Type B pancreatic cell (in vitro differentiated cells): ENCODE measurements at places on chromosomes 4 and X.
A peak's percentile ranks its signal among the peaks of the same experiment; 100 is the strongest.

- peaks cover 16% of the 10 kb centered on the region for H3K4me1 ChIP-seq
- H3K27me3 ChIP-seq = peaks cover 70% of the 10 kb centered on the region
- peak overlapping the region; percentile 58 for H3K27ac ChIP-seq
- H3K36me3 ChIP-seq = no peaks in the 10 kb centered on the region
- H3K4me3 ChIP-seq = peak overlapping the region; percentile 90
These were observed 603 bp downstream of the NDNF start for GRCh38 chr4:121071640-121072223.

DNA sequence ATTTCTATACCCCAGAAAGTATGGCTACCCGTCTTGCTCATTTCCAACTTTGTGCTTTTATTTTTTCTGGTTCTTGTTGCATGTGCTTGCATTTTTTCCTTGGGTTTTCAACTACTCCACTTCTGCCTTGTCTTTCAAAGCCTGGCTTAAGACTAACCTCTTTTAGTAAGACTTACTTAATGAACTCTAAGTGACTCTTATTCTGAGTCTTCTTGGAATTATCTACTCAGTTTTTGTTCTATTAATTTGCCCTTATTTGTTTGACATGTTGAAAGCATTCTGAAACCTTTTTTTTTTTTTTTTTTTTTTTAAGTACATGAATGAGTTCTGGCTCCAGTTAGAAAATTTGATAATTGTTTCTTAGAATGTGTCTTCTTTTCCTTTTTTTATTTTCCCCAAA lies 74.8 kb downstream of the SLIT2 start:
- H3K4me1 ChIP-seq = peaks cover 11% of the 10 kb centered on the region
- no peak overlapping the region for H3K27ac ChIP-seq
- H3K27me3 ChIP-seq = no peaks in the 10 kb centered on the region
- no peak for DNase-seq

DNA sequence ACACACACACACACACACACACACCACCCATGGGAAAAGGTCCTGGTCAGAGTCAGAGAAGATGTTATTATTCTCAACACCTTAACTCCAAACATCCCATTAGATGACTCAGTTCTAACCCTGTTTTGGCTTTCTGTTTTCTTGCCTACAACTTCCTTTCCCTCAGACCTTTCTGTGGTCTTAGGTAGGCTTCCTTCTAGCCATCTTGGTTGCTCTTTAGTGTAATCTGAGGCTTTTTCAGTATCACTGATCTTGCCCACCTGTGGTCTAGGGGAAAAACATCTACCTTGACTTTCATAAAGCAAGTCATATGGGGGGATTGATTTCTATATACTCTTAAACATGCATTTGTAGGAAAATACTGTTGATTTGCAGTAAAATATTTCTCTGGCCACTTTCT lies 56.9 kb downstream of the ATG4A start:
- H3K27ac ChIP-seq = no peak overlapping the region
- no peak for DNase-seq
- no peaks in the 10 kb centered on the region for H3K27me3 ChIP-seq
- H3K4me1 ChIP-seq = no peaks in the 10 kb centered on the region
- peaks cover 13% of the 10 kb centered on the region for H3K36me3 ChIP-seq

- H3K36me3 ChIP-seq = no peaks in the 10 kb centered on the region
- DNase-seq = no peak
- no peak overlapping the region for H3K4me3 ChIP-seq
- peaks cover 17% of the 10 kb centered on the region for H3K27me3 ChIP-seq
- no peak overlapping the region for H3K27ac ChIP-seq
- H3K4me1 ChIP-seq = peaks cover 3% of the 10 kb centered on the region
These were observed 17.0 kb upstream of the TRPC3 start for GRCh38 chr4:121968859-121969258.

- H3K27me3 ChIP-seq = no peaks in the 10 kb centered on the region
- no peaks in the 10 kb centered on the region for H3K36me3 ChIP-seq
- H3K4me1 ChIP-seq = no peaks in the 10 kb centered on the region
- DNase-seq = no peak
- no peak overlapping the region for H3K27ac ChIP-seq
These were observed 63.8 kb downstream of the SLITRK2 start for GRCh38 chrX:145881175-145881995.

DNA sequence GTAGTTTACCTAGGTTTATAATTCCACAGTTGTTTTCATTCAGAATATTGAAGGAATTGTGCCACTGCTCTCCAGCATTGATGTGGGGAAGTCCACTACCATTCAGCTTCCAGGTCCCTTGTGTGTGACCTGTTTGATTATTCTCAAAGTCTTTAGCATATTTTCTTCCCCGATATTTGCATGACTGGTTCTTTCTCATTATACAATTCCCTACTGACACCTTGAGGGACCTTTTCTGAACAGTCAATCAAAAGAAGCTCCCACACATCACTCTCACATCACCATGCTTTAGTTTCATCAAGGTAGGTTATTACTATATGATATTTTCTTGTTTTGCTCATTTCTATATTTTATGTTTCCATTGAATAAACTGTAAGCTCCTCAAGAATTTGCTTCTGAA lies 44.1 kb downstream of the SLC39A8 start:
- DNase-seq = no peak
- no peaks in the 10 kb centered on the region for H3K36me3 ChIP-seq
- no peaks in the 10 kb centered on the region for H3K27me3 ChIP-seq
- H3K4me1 ChIP-seq = peaks cover 4% of the 10 kb centered on the region
- no peak overlapping the region for H3K27ac ChIP-seq
- H3K4me3 ChIP-seq = no peak overlapping the region

GRCh38 chr4:147842573-147842972 lies 110.7 kb downstream of the ARHGAP10 start:
- peaks cover 22% of the 10 kb centered on the region for H3K4me1 ChIP-seq
- no peak overlapping the region for H3K27ac ChIP-seq
- no peak for DNase-seq
- H3K4me3 ChIP-seq = no peak overlapping the region
- H3K27me3 ChIP-seq = no peaks in the 10 kb centered on the region

GRCh38 chr4:140757232-140757630 lies 1.0 kb upstream of the TBC1D9 start:
- no peak for DNase-seq
- peaks cover 28% of the 10 kb centered on the region for H3K4me1 ChIP-seq
- H3K36me3 ChIP-seq = peaks cover 15% of the 10 kb centered on the region
- peak overlapping the region; percentile 89 for H3K4me3 ChIP-seq

DNA sequence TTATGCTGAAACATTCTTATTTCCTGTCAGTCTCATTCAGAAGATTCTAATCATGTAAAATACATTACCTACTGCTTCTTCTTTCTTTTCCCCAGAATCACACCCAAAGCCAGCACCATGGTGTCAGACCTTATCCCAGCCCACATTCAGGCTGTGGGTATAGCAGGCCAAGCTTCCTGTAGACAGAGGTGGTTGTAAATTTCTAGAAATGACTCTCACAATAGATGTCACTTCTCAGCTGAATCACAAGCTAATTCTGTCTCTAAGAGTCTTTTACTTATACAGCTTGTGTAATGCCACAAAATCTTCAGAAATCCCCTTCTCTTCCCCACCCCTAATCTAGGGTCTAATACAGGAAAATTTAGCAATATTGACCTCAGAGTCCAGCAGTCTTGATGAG lies 239.6 kb downstream of the PARM1 start:
- H3K27me3 ChIP-seq = peaks cover 4% of the 10 kb centered on the region
- no peak overlapping the region for H3K4me3 ChIP-seq
- peaks cover 21% of the 10 kb centered on the region for H3K4me1 ChIP-seq
- no peak overlapping the region for H3K27ac ChIP-seq

DNA sequence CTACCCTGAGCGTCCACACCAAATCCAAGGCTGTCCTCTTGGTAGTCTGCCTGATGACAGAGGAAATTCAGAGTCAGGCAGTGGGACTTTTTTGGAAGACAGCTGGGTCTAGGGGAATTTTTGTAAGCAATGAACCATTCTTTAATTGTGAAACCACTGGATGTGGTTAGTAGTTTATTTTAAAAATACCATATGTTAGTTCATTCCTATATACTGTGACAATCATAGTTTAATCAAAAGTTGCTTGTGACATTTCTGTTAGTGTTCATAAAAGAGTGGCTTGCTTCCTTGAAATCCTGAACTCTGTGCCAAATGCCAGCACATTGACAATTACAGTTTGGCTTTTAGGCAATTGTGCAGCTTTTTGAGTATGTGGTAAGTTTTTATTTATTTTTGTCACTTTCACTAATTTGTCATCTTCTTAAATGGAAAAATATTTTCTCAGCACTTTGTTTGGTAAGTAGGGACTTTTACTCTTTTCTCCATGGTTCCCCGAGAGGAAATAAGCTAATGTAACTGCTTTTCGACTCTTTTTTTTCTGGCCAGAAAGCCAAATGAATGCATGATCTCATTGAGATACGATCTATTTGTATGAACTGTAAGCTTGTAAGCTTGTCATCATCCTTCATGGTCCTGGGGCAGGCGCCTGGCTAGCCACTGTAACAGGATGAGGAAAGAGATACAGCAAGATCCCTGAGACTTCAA lies 72.6 kb upstream of the SLC4A4 start:
- H3K4me1 ChIP-seq = peaks cover 24% of the 10 kb centered on the region
- no peak for DNase-seq
- H3K27ac ChIP-seq = no peak overlapping the region
- no peaks in the 10 kb centered on the region for H3K36me3 ChIP-seq

DNA sequence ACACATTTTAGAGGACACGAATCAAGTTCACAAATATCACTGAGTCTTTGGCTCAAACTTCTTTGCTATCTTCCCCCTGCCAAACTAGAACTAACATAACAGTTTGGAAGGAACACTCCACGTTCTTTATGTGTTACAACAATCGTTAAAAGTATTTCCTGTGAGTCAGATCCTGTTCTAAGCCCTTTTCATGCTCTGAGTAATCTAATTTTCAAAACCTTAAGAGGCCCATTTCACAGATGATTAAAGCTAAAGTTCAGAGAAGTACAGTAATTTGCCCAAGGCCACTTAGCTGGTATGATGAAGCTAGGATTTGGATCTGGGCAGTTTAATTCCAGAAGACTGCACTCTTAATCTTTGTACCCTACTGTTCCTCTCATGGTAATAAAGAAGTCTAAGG lies 854.4 kb upstream of the INTU start:
- H3K27me3 ChIP-seq = no peaks in the 10 kb centered on the region
- DNase-seq = no peak
- H3K36me3 ChIP-seq = no peaks in the 10 kb centered on the region
- H3K4me1 ChIP-seq = no peaks in the 10 kb centered on the region
- no peak overlapping the region for H3K27ac ChIP-seq

DNA sequence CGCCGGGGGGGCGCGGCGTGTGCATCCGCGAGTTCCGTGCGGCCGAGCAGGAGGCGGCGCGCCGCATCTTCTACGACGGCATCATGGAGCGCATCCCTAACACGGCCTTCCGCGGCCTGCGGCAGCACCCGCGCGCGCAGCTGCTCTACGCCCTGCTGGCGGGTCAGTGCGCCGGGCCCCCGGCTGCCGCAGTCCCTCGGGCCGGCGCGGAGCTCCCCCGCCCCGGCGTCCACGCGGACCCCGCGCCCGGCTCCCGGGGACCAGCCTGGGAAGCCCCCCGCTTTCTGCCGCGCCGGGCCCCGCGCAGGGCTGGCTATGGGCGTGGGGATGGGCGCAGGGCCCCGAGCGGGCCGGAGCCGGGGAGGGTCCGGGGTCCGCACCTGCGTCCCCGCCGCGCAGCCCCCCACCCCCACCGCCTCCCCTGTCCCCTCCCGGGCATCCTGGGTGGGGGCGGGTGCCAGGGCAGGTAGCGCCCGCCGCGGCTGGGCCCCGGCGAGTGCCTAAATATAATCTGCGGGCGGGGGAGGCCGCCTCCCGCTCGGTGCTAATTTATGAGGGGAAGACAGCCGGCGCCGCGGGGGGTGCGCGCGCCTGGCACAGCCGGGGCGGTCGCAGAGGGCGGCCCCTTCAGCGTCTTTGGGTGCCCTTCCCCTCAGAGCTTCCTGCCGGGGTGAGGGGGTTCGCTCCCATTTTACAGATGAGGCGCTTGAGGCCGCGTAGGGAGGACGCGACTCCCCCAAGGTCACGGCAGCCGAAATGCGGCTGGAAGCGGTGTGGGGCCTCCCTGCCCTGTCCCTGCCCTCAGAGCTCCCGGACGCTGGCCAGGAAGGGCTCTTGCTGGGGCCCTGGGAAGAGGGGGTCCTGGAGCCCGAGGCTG lies 837 bp downstream of the NAT8L start:
- H3K27me3 ChIP-seq = peaks cover 28% of the 10 kb centered on the region
- H3K27ac ChIP-seq = no peak overlapping the region

DNA sequence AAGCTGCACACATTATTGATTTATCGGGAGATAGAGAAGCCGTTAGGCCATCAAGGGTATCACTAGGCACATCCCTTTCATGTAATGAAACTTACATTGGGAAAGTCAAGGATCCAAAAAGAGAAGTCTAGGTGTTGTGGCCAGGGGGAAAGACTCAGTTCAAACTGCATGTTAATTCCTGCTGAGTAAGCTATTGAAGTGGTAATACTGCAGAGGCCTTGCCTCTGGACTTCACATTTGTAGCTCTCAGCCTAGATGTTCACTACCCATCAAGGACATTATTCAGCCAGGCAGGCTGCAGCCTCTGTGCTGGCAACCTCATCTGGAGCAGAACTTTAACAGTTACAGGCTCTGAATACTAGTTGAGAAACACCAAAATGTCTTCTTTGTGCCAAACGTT lies 2094.5 kb upstream of the AGA start:
- no peak overlapping the region for H3K4me3 ChIP-seq
- H3K4me1 ChIP-seq = no peaks in the 10 kb centered on the region
- no peak for DNase-seq
- no peak overlapping the region for H3K27ac ChIP-seq
- no peaks in the 10 kb centered on the region for H3K27me3 ChIP-seq

DNA sequence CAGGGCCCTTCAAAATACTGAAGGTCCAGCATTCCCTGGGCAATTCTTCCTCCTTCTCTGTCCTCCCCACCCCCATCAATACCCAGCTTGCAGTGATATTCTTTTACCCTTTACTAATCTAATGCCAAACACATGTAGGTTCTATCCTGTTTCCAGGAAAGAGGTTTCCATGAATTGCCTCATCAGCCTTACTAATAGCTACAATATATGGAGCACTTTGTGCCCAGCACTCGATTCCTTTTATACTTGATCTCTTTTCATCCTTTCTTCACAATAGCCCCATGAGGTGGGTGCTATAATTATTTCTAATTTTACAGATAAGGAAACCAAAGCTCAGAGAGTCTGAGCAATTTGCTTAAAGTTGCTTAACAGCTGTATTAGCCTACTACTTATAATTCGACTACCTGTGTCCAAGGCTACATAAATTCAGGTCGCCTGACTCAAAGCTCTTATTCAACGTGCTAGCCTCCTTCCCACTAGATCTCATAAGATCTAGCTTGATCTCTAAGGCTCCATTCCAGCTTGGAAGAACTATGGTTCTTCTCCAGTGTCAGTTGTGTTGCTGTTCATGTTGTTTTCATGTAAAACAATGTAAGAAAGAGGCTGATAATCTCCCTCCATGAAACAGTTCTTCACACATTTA lies 229.6 kb upstream of the PGRMC2 start:
- H3K4me3 ChIP-seq = peak overlapping the region; percentile 40
- no peak for DNase-seq
